ENCODE measurements at places on chromosomes 3 and 15. TPM values are rescaled to one million over a fixed set of nuclear protein-coding genes. Genes with fewer than 3 reads are reported as not detected.

Gene C3orf22
- total RNA-seq, result not detected

Gene MYH15
- 0.19 TPM for total RNA-seq

Gene DAZL
- total RNA-seq, result not detected

Gene TOPAZ1
- total RNA-seq, result not detected

Gene CAND2
- total RNA-seq, result 56.7 TPM
